Activated T-helper 2 cell treated with anti-CD3 and anti-CD28 coated beads, Interferon-gamma antibody, Interleukin-2, Interleukin-4, amounts not matched to agents 10 μg/mL and 5 μg/mL and 100 μg/mL, durations not matched to agents 14 hours and 24 hours and 36 hours (primary cell): ENCODE measurements at places on chromosomes 3 and 15.
A peak's percentile ranks its signal among the peaks of the same experiment; 100 is the strongest.

DNA sequence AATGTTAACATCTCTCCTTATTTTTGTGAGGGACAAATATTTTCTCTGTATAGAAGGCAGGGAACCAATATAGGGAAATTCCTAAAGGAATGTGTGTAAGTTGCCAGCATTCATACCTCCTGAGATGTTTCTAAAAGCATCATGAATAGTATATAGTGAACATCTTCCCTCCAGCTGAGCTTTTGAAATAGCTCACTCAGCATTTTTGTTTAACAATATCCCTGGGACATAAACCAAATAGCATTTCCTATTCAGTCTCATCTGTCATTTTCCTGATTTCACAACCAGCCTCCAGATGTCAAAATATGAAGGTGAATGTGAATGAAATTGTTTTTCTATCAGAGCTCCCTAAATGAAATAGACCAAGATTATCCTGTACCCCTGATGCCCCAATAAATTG is 137.2 kb downstream of the PPM1L start:
- H3K4me3 ChIP-seq: no peak overlapping the region
- no peaks in the 10 kb centered on the region for H3K36me3 ChIP-seq
- no peak overlapping the region for H3K27ac ChIP-seq

- no peak overlapping the region for H3K4me3 ChIP-seq
- H3K27me3 ChIP-seq: no peaks in the 10 kb centered on the region
- H3K36me3 ChIP-seq: no peaks in the 10 kb centered on the region
- no peak for DNase-seq
- peaks cover 28% of the 10 kb centered on the region for H3K4me1 ChIP-seq
Observed at GRCh38 chr15:73983211-73983727, 8.8 kb downstream of the STOML1 start.

- H3K4me3 ChIP-seq: no peak overlapping the region
- no peaks in the 10 kb centered on the region for H3K4me1 ChIP-seq
- DNase-seq: no peak
- no peaks in the 10 kb centered on the region for H3K27me3 ChIP-seq
- no peaks in the 10 kb centered on the region for H3K36me3 ChIP-seq
Observed at GRCh38 chr3:109257269-109257668, 59.0 kb downstream of the DPPA2 start.

DNA sequence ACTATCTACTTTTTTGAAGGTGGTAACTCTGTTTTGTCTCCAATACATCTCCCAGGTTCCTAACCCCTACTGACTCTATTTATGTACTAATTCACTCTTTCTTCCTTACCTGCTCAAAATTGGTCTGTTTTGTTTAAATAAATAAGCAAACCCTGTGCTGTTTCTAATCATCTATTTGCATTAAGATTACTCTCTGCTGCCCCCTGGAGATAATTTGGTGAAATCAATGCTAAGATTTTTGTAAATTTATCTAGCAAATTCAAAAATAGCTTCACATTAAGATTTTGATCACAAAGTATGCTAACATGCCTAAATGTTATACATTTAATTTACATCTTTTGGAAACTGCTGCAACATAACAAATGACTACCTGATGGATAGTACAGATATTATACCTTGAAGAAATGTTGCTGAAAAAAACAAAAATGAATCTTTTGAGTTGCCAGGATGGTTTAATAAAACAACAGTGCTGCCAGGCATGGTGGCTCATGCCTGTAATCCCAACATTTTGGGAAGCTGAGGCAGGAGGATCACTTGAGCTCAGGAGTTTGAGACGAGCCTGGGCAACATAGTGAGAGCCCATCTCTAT is 4.4 kb upstream of the CD200R1 start:
- DNase-seq: no peak
- H3K4me3 ChIP-seq: no peak overlapping the region
- no peaks in the 10 kb centered on the region for H3K36me3 ChIP-seq
- no peak overlapping the region for H3K27ac ChIP-seq
- H3K27me3 ChIP-seq: peaks cover 5% of the 10 kb centered on the region

DNA sequence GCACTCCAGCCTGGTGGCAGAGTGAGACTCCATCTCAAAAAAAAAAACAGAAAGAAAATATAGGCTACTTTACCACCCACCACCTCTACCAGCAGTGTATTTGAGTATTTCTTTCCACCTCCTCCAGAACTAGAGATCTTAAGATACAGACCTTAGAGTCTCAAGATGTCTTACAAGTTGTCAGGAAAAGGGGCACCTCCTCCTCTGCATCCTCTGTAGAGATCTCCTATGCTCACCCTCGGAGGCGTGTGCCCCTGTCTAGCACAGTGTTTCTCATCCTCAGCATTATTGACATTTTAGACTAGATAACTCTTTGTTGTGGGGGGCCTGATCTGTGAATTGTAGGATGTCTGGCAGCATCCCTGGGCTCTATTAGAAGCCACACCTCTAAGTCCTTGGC is 27.7 kb upstream of the P4HTM start:
- no peaks in the 10 kb centered on the region for H3K27me3 ChIP-seq
- no peak overlapping the region for H3K4me3 ChIP-seq
- peak overlapping the region; percentile 53 for H3K27ac ChIP-seq
- DNase-seq: no peak

- no peaks in the 10 kb centered on the region for H3K36me3 ChIP-seq
- peak overlapping the region; percentile 13 for H3K4me3 ChIP-seq
- H3K27ac ChIP-seq: peak overlapping the region; percentile 14
- peak; percentile 13 for DNase-seq
- peaks cover 22% of the 10 kb centered on the region for H3K4me1 ChIP-seq
Observed at GRCh38 chr3:143814443-143814889, 33.8 kb downstream of the SLC9A9 start.

DNA sequence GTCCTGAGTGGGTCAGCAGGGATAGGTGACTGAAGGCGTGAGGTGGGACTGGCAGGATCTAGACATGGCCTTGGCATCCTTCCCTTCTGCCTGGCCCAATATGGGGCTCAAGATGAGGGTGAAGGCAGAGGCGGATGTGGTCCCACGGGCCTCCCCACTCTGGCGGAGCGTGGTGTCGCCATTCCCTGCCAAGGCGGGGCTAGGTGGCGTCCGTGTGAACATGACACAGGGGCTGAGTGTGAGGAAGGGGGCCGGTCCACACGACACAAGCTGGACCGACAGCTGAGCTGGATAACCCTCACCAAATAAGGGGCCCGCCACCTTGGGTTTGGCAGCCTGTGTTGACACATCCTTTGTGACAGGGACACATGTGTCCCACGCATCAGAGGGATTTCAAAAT is 43.1 kb downstream of the ZNF710 start:
- no peak for DNase-seq
- H3K4me3 ChIP-seq: no peak overlapping the region
- peaks cover 30% of the 10 kb centered on the region for H3K4me1 ChIP-seq
- H3K27me3 ChIP-seq: no peaks in the 10 kb centered on the region

DNA sequence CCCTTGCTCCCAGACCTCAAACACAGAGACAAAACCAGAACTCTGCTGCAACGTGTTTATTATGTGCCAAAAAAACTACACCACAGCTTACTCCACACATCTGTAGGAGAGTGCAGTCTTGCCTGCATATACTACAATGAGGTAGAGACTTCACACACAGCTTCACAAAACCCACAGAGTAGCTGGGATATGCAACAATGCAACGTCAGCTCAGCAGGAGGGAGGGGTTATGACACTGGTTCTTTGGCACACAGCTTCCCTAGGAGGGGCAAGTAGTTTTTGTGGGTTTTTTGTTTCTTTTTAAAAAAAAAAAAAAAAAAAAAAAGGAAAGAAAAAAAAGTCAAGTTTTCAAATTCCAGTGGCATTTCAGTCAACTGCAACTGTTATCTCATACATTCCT is 2.9 kb upstream of the RPS17 start:
- peaks cover 24% of the 10 kb centered on the region for H3K36me3 ChIP-seq
- no peak overlapping the region for H3K27ac ChIP-seq
- peaks cover 11% of the 10 kb centered on the region for H3K4me1 ChIP-seq
- no peak overlapping the region for H3K4me3 ChIP-seq
- DNase-seq: no peak
